ENCODE measurements at places on chromosomes 12 and 14. TPM values are rescaled to one million over a fixed set of nuclear protein-coding genes. Genes with fewer than 3 reads are reported as not detected.

Gene BDKRB2
- total RNA-seq = not detected

DNA sequence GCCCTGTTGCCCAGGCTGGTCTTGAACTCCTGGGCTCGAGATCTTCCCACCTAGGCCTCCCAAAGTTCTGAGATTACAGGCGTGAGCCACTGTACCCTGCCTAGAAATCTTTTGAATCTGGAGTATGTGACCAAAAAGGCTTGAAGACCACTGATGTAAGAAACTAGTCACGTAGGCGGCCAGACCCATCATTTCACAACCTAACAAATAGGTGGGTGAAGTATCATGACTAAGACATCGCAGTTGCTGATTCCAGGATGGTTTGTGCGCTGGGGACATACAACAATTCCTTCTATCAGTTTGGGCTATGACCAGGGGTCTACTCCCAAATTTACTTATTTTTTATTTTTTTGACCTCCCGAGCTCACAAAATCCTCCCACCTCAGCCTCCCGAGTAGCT, 11.8 kb upstream of the CDK2AP1 start:
- peaks cover under 1% of the 10 kb centered on the region for H3K4me1 ChIP-seq
- no peak overlapping the region for H3K4me3 ChIP-seq
- no peaks in the 10 kb centered on the region for H3K27me3 ChIP-seq
- no peak overlapping the region for H3K27ac ChIP-seq

DNA sequence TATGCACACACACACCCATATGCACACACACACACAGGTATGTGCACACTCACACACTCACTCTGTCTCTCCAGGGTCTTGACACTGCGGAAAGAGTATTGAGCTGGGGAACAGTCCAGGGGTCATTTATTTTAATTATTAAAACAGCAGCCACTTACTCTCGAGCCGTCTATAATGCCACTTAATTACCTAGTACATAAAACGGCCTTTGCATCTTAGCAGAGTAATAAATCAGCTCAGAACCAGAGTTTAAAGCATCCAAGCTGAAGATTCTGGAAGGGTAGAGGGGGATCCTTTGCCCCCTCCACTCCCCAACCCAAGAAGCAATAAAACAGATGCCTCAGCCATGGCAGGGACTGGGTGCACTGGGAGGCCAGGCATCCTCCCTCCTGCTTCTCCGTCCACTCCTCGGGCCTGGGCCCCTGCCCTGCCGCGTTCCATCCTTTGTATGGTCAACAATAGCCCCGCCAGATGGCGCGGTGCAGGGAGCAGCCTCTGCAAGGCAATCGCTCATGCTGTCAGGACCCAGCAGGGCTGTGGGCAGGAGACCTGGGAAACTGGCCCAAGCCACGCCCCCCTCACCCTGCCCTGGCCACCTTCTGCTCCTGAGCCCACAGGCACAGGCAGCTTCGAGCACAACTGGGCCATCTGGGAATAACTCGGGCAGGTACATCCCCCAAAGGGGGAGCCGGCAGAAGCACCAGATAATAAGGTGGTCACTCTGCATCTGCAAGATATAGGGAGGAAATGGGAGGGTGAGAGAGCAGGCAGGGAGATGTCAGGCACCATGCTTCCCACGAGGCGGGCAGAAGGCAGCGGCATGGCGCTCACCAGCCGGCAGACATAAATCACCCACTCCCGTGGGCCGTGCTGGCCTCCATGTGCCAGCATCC, 40.9 kb downstream of the CCDC85C start:
- H3K27me3 ChIP-seq = no peaks in the 10 kb centered on the region
- H3K4me1 ChIP-seq = no peaks in the 10 kb centered on the region
- H3K27ac ChIP-seq = no peak overlapping the region
- H3K36me3 ChIP-seq = no peaks in the 10 kb centered on the region
- H3K4me3 ChIP-seq = no peak overlapping the region

DNA sequence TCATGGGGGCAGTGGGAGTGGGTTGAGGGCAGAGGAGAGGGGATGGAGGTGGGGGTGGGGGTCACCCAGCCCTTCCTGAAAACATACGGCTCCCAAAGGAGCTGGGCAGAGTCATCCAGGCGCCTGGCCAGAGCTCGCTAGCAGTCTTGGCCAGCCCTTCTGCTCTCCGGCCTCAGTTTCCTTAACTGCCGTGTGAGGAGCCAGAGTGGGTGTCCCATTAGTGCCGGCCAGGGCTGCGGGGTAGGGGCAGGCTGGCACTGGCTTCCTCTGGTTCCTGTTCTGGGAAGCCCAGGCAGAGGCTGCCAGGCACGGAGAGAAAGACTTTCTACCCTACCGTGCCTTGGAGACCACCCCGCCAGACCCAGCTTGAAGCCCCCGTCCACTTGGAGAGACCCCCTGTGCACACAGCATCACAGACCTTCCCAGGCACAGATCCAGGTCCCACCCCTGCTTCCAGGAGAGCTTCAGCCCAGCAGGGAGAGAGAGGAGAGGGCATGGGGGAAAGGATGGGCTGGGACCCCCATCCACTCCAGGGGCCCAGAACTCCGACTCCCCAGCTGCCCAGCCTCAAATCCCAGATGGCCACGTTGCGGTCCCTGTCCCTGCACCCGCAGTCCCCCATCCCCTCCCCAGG, 93.3 kb downstream of the RFLNA start:
- no peaks in the 10 kb centered on the region for H3K27me3 ChIP-seq
- peak overlapping the region; percentile 42 for H3K4me3 ChIP-seq
- peaks cover 2% of the 10 kb centered on the region for H3K36me3 ChIP-seq
- H3K4me1 ChIP-seq = peaks cover 41% of the 10 kb centered on the region
- peak overlapping the region; percentile 39 for H3K27ac ChIP-seq
- no peak for DNase-seq

DNA sequence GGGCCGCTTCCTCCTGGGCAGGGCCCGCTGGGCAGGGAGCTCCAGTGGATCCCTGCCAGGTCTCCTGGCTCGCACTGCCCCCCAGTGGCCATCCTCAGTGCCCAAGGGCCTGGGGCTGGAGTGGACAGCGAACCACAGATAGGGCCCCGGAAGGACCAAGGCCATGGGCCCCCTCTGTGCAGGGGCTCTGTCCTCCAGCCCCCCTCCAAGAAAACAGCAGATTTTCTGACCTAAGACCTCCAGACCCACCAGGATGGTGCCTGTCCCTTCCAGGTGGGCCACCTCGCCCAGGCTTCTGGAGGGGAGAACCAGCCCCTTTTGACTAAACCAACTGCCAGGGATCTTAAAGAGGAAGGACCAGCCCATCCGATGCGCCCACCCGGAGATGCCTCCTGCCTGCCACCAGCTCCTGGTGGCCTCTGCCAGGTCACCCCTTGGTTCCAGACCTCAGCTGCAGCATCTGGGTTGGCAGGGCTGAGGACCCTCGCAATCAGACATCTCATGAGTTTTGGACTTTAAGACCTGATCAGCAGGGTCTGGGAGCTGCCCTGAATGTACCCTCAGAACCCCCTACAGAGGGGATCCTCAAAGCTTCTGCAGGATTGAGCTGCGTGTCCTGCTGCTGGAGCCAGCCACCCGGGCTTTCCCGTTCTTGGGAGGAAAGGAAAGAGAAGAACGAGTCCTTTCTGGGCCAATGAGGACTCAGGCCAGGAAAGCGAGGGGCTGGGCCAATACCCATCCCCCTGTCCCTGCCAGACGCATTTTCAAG, 325.8 kb upstream of the DIO3 start:
- DNase-seq = peak; percentile 46
- H3K36me3 ChIP-seq = no peaks in the 10 kb centered on the region
- H3K4me3 ChIP-seq = no peak overlapping the region
- H3K27ac ChIP-seq = no peak overlapping the region
- H3K27me3 ChIP-seq = no peaks in the 10 kb centered on the region

Gene KRT6B
- total RNA-seq = not detected

DNA sequence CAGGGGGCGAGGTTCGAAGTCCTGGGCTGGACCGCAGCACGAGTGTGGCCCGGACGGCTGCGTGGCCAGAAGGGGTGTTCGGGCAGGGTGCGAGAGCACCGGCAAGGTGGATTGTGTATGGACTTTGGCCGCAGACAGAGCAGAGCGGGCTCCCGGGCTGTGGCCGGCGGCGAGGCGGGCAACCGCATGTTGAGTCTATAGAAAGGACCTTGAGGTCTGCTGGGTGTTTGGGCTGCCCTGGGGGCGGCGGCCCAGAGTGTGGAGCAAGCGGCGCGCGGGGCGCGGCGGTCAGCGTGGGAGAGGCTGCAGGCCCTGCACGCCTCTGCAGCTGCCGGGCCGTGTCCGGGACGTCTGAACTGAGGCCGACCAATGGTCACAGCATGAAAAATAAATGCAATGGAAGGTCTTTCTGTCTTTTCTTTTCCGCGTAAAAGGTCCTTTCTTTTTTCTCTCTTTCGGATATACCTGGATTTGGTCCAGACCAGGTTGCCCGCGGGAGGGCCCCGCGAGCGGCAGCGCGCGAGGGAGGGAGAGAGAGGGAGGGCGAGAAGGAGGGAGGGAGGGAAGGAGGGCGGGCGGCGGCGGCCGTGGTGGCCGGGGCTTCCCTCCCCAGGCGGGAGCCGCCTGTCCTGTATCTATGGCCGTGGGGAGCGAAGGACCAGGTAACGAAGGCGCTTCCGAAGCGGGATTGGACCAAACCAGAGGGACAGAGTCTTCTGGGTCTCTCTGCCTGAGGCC, 5.5 kb upstream of the HOXC9 start:
- H3K27ac ChIP-seq = no peak overlapping the region
- H3K27me3 ChIP-seq = peaks cover 94% of the 10 kb centered on the region
- peak overlapping the region; percentile 10 for H3K4me3 ChIP-seq
- H3K4me1 ChIP-seq = peaks cover 31% of the 10 kb centered on the region
- no peak for DNase-seq
- peaks cover 5% of the 10 kb centered on the region for H3K36me3 ChIP-seq

DNA sequence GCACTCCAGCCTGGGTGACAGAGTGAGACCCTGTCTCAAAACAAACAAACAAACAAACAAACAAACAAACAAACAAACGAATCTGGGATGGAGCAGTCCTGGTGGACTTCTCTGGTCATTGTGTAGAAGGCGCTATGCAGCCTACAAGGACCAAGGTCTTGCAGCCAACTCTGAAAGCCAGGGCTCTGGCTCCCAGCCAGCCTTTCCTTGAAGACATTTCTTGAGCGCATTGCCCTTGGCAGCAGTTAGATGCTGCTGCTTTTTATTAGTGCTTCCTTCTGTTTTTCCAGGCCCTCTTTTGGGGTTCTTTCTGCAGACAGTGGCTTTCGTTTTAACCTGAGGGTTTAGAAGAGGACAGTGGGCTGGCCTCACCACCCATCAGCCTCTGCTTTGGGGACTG, 20.2 kb downstream of the CCDC177 start:
- H3K4me3 ChIP-seq = no peak overlapping the region
- H3K27me3 ChIP-seq = peaks cover 31% of the 10 kb centered on the region
- H3K27ac ChIP-seq = no peak overlapping the region
- no peaks in the 10 kb centered on the region for H3K36me3 ChIP-seq

Gene TAS2R8
- total RNA-seq = not detected

- peaks cover 28% of the 10 kb centered on the region for H3K4me1 ChIP-seq
- H3K36me3 ChIP-seq = peaks cover 8% of the 10 kb centered on the region
- no peak overlapping the region for H3K4me3 ChIP-seq
- H3K27ac ChIP-seq = no peak overlapping the region
- peaks cover 14% of the 10 kb centered on the region for H3K27me3 ChIP-seq
Observed at GRCh38 chr12:52009081-52009751, 2.5 kb downstream of the TAMALIN start.
